ENCODE measurements at places on chromosomes 2 and 18.

- H3K4me3 ChIP-seq, result no peak overlapping the region
- no peaks in the 10 kb centered on the region for H3K4me1 ChIP-seq
- H3K36me3 ChIP-seq, result no peaks in the 10 kb centered on the region
- H3K27ac ChIP-seq, result no peak overlapping the region
These were observed 230.4 kb downstream of the CMPK2 start for GRCh38 chr2:6635296-6635695.

- no peak overlapping the region for H3K4me3 ChIP-seq
- H3K36me3 ChIP-seq, result no peaks in the 10 kb centered on the region
- no peak for DNase-seq
- no peaks in the 10 kb centered on the region for H3K4me1 ChIP-seq
These were observed 830.4 kb downstream of the DCDC2C start for GRCh38 chr2:4533806-4534205.

DNA sequence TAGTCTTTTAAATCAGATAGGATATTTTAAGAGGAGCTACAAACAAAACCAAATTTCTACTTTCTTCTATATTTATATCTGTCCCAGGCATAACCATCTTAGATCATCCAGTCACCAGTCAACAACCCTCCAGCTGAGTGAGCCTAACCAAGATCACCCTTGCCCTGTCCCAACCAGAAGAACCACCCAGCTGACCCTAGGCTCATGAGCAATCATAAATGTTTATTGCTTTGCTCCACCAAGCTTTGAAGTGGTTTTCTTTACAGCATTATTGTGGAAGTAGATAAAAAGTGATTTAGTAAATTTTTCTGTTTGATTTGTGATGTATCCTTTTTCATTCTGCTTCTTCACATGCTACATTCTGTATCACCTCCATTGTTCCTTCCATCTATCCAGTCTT is 167.2 kb upstream of the PIEZO2 start:
- no peak for DNase-seq
- no peaks in the 10 kb centered on the region for H3K36me3 ChIP-seq

- H3K36me3 ChIP-seq, result no peaks in the 10 kb centered on the region
- DNase-seq, result no peak
- no peak overlapping the region for H3K4me3 ChIP-seq
- H3K27me3 ChIP-seq, result no peaks in the 10 kb centered on the region
- no peaks in the 10 kb centered on the region for H3K4me1 ChIP-seq
These were observed 74.5 kb downstream of the TWIST2 start for GRCh38 chr2:238922435-238922834.

DNA sequence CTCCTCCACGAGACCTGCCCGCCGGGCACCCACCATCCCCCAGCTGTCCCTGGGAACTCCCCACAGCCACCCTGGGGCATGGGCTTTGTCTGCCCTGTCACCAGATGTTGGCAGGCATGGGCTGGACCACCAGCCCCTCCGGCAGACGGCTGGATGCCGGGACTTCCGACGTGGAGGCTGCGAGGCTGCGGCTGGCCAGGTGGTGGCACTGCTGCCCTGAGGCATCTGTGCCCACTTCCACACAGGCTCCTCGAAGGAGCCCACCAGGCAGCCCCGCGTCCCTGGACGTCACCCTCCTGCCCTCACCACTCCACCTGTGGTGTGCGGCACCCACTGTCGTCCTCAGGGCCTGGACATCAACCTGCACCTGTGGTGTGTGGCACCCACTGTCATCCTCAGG is 319.9 kb upstream of the SALL3 start:
- no peak for DNase-seq
- no peak overlapping the region for H3K4me3 ChIP-seq
- no peaks in the 10 kb centered on the region for H3K36me3 ChIP-seq
- no peaks in the 10 kb centered on the region for H3K4me1 ChIP-seq

DNA sequence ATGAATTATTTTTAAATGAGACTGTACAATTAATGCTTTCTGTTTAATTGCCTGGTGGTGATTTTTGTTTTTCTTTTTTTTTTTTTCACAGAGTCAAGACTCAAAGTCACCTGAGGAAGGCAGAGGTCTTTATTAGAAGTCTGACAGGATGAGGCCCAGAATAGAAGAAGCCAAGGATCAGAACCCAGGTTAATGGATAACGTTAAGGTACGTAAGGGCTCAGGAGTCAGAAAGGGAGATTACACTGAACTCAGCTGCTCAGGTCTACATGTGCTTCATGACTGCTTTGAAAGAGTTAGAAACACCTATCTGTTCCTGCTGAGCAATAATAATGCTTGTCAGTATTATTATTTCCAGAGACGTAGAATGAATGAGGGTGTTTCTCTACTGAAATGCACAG is 196.5 kb downstream of the LRATD1 start:
- no peaks in the 10 kb centered on the region for H3K27me3 ChIP-seq
- H3K4me1 ChIP-seq, result no peaks in the 10 kb centered on the region
- no peaks in the 10 kb centered on the region for H3K36me3 ChIP-seq
- H3K4me3 ChIP-seq, result no peak overlapping the region
- no peak for DNase-seq
- no peak overlapping the region for H3K27ac ChIP-seq

- no peaks in the 10 kb centered on the region for H3K4me1 ChIP-seq
- H3K27me3 ChIP-seq, result no peaks in the 10 kb centered on the region
- no peaks in the 10 kb centered on the region for H3K36me3 ChIP-seq
These were observed 5.4 kb downstream of the AGXT start for GRCh38 chr2:240873805-240874714.

GRCh38 chr18:2410688-2411087 is 160.6 kb downstream of the METTL4 start:
- no peaks in the 10 kb centered on the region for H3K27me3 ChIP-seq
- no peak for DNase-seq
- no peaks in the 10 kb centered on the region for H3K4me1 ChIP-seq
- H3K27ac ChIP-seq, result no peak overlapping the region

GRCh38 chr2:20304411-20304810 is 46.2 kb downstream of the PUM2 start:
- no peak overlapping the region for H3K4me3 ChIP-seq
- no peaks in the 10 kb centered on the region for H3K27me3 ChIP-seq
- peaks cover 20% of the 10 kb centered on the region for H3K36me3 ChIP-seq
- H3K27ac ChIP-seq, result no peak overlapping the region
- no peak for DNase-seq
- peaks cover 11% of the 10 kb centered on the region for H3K4me1 ChIP-seq

DNA sequence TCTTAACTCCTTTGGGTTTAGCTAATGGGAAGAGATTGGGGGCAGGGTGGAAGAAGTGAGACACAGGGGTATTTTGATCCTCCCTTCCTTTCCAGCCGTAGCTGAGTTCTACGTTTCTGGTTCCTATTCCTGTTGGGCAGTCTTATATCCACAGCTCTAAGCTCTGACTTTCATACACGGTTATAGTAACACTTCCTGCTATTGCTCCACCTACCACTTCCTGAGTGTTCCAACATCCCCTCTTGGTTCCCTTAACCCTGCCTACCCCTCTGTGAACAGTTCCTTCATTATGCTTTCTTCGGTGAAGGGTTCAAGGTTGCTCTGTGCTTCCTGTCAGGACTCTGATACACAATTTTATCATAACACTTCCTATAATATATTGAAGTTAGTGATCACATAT is 205.1 kb downstream of the DNAH7 start:
- H3K4me3 ChIP-seq, result no peak overlapping the region
- H3K4me1 ChIP-seq, result no peaks in the 10 kb centered on the region
- H3K27me3 ChIP-seq, result no peaks in the 10 kb centered on the region
- no peak for DNase-seq
- no peaks in the 10 kb centered on the region for H3K36me3 ChIP-seq

- no peak overlapping the region for H3K27ac ChIP-seq
- H3K27me3 ChIP-seq, result no peaks in the 10 kb centered on the region
- DNase-seq, result no peak
- H3K36me3 ChIP-seq, result no peaks in the 10 kb centered on the region
- H3K4me1 ChIP-seq, result no peaks in the 10 kb centered on the region
These were observed 398.0 kb downstream of the CDH2 start for GRCh38 chr18:27778925-27779324.

Data from thoracic aorta (tissue), 2 donors.